ENCODE measurements at places on chromosomes 7 and 10.

DNA sequence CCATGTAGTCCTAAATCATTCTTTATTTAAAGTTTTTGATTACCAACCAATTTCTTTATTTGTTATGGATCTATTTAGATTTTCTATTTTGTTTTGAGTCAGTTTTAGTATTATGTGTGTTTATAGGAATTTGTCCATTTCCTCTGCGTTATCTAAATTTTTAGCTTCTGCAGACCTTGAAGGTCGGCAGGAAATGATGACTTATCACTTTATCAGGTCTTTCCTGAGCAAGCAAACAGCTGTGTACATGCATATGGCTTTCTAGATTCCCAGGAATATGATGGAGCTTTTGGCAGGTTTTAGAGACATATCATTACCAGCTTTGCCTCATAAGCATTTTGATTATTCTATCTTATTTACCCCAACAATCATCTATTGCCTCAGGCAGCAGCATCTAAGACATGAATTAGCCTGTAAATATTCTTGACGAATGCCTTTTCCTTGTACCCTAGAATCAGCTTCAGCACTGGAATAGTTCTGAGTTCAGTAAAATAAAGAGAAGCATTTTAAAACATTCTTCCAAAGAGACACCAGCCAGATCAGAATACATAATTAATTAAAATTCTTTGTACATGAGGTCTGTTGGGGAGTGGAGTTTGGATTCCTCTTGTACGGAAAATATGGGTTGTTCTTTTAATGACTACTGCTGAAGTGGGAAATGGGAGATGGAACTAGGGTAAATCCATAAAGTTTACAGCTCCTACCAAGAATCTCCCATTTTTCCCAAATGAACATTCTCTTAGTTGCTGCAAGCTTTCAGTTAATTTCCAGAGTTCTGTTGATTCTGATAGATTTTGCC, 408.8 kb upstream of the SEMA3C start:
- DNase-seq, result no peak

DNA sequence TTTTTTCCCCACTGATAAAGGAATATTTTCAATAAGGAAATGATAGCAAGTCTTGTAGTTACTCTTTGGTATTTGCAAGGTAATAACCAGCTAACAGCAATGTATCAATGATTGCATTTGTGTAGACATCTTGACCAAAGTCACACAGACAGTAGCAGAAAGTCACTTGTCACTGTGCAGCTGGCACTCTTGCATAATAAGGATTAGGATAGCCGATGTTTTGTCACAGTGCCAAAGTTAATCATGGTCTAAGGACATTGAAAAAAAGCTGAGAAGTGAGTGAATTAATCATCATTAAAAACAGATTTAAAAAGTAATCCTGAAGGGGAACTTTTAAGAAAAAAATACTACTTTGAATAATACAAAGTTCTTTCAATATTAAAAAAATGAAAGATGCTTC, 834.3 kb upstream of the C7orf33 start:
- no peak for DNase-seq

GRCh38 chr7:39898867-39899266, 51.2 kb upstream of the CDK13 start:
- no peak for DNase-seq

DNA sequence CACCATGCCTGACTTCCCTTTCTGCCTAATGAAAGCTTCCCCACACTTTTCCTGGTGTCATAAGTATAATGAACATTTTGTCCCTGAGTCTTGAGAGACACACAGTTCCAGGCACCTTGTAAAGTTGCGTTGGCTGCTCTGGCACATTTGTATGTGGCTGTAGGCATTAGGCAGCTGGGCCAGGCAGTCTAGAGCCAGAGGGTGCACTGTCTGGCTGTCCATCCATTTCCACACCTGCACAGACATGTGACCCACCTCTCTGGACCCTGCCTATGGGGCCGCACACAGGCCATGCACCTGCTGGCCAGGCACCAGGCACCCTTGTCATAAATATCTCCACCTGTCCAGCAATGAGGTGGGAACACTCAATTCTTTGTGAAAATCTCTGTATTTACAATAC, 54.7 kb upstream of the ANTXRL start:
- DNase-seq, result no peak

GRCh38 chr7:42573881-42574672, 337.1 kb upstream of the GLI3 start:
- DNase-seq, result peak; percentile 15

DNA sequence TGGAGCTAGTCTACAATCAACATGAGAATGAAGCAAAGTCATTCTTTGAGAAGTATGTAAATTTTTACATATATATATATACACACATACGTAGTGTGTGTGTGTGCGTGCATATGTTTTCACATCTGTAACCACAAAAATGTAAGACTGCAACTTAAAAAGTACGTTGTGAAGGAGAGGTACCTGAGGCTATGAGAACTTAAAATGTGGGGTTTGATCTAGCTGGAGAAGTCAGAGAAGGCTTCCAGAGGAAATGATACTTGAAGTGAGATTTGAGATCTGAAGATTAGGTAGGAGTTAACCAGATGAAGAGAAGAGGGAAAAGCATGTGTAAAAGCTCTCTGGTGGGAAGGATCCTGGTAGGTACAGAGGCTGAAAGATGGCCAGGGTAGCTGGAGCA, 5.8 kb downstream of the TAF5 start:
- DNase-seq, result no peak

- no peak for DNase-seq
Measured at GRCh38 chr7:129122751-129123509, 21.6 kb upstream of the TSPAN33 start.

DNA sequence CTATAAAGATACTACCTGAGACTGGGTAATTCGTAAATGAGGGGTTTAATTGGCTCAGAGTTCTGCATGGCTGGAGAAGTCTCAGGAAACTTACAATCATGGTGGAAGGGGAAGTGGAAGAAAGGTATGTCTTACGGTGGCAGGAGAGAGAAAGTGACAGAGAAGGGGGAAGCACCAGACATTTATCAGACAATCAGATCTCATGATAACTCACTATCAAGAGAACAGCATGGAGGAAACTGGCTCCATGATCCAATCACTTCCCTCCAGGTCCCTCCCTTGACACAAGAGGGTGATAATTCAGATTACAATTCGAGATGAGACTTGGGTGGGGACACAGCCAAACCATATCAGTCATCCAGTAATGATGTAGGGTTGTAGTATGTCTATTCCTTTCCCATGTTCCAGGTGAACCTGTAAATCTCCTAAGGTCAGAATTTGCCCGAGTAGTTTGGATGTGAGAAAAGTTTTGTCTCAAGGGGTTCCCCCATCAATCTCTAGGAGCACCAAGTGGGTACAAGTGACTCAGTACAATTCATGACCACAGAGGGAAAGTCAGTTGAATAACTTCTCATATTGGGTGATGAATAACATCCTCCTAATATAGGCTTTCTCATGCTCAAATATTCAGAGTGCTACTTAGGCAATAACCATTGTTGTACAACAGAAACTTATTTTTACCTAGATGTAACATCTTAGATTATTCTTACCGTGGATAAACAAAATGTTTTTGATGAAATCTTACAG, 39.7 kb upstream of the MTPN start:
- DNase-seq, result no peak

GRCh38 chr7:1113548-1113885, 25.6 kb downstream of the GPER1 start:
- no peak for DNase-seq

DNA sequence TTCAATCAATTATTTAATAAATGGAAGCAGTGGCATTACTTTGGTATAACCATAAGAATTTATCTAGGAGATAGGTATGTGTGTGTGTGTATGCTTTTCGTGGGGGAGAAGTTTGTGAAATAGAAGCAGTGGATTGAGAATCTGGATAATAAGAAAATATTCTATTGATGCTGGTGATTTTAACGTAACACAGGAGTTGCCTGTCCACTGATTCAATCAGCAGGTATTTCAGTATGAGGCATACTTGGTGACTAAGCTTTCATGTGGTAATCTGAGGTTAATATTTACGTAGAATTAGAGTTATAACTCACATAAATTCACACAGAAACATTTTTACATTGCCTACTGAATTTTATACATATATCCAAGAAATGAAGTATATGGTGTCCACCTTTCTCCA, 568.0 kb downstream of the ZWINT start:
- no peak for DNase-seq
